T-helper 1 cell (primary cell): ENCODE measurements at places on chromosomes 4 and X.

DNA sequence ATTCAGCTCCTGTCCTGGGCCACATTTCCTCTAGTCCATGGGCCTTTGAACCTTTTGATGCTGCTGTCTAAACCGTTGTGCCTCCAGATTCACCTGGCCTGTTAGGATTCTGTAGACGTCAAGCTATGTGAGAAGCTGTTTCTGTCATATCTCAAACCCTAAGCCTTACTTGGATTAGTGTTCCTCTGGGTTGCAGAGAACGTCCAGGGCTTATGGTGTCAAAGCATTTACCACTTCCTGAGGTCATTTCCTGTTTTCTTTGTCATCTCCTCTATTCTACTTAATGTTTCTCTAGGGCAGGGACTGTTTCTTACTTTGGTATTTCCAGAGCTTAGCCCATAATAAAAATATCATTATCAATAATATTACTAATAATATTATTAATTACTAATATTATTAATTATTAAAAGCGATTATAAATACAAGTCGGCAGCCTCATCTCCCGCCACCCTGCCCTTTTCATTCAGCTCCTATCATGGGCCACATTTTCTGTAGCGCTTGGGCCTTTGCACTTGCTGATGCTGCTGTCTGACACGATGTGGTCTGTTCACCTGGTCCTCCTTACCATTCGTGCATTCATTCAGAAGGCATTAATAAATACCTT, 19.1 kb downstream of the PRIMPOL start:
- no peak for DNase-seq

DNA sequence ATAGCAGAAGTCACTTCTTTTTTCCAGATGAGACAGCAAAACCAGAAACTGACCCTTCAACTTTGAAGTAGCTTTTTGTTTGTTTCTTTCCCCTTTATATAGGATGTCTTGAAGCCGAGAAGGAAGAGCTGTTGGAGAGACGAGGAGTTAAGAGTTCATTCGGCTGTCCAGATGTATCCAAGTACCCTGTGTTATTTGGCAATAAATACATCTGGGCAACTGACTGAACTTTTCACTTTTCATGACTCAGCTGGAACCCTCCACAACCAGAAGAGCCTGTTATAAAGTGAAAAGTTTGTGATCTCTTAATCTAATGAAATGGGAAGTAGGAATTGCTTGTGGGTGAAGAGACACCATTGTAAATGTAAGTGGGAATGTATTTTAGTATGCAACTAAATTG, 131.2 kb downstream of the HTR2C start:
- no peak for DNase-seq

- no peak for DNase-seq
These were observed 365.4 kb upstream of the TECRL start for GRCh38 chr4:64774626-64775025.

DNA sequence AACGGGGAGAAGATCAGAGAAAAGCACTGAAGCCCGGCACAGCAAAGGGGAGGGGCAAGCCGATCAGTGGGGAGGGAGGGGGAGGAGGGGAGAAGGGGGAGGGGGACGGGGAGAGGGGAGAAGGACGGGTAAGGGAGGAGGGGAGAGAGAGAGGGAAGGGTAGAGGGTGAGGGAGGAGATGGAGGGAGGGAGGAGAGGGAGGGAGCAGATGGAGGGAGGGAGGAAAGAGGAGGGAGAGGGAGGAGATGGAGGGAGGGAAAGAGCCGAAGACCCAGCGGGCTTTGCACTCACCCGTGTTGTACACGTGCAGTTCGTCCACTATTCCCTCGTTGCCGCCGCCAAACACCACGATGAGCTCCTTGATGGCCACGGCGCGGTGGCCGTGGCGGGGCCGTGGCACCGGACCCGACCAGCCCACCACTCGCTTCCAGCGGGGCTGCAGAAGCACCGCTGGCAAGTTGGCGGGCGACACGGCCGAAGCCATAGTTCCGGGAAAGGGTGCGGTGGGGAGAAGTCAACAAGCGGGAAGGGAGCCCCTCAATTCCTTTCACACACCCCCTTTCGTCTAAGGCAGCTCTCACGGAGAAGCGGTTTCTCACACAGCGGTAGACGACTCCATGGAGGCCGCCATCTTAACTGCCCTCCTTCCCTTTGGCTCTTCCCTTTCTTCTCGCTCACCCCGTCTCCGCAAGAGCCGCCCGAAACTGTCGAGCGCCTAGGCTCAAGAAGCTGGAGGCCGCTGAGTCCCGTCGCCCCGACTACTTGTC, 1.1 kb downstream of the HCFC1 start:
- no peak for DNase-seq

DNA sequence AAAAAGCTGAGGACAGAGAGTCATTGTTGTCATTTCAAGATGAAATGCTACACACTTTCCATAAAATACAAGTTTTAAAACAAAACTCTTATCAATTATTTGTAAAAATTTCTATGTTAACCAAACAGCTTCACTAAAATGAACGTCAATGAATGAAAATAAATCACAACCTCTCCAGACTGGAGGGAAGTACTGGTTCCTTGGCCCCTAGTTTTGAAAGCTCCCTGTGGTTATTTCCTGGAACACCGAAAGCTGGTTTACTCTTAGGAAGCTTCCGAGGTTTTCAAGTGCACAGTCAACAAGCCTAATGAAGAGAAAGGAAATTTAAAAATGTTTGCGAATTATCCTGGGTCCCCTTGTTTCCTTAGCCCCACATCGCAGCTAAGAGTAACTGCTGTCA, 191.1 kb upstream of the TTC29 start:
- no peak for DNase-seq

DNA sequence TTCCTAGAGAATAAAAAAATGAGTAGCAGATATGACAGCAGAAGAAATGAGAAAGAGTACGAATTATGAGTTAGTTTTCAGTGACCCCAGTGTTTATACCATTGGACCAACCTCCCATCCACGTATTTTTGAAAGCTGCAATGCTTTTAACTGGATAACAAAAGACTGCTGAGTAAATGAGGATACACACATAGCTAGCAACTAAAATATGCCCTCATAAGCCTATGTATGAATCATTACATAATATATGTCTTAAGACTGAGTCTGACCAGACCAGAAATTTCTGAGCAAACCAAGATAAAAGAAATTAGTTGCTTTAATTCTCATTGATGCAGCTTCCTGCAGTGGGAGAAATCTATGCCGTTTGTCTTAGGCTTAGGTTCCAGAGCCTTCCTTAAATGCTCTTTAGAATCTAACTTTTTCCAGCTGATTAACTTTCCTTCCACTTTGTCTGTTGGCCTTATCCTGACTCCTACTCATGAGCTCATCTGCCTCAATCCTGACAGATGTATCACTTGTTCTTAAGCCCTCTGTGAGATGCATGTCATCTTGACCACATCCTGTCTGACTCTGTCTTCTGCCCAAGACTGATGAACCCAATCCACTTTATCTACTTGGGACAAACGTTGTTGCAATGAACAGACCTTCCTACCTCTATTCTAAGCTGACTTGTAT, 301.4 kb upstream of the AADAT start:
- no peak for DNase-seq

- DNase-seq = no peak
These were observed 16.9 kb downstream of the STAP1 start for GRCh38 chr4:67575232-67576058.
